ENCODE measurements at places on chromosomes 2 and 18.

- DNase-seq: no peak
These were observed 5.1 kb downstream of the COMMD1 start for GRCh38 chr2:61910603-61911002.

DNA sequence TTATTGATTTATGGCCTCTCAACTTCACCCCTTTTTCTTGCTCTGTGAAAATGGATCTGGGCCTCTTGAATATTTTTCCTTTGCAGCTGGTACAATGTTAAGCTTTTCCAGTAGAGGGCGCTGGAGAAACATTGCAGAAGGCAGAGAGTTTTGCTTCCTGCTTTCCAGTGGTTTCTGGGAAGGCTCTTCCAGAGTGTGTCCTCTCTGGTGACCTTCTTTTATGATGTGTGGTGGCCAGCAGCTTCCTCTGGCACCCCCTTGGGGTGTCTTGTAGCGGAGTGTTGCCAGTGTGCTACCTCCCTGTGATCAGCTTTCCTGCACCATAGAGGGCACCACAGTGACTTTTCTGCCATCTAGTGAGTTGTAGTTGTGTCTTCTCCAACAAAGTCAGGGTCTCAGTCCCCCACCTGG, 25.4 kb upstream of the MGAT5 start:
- DNase-seq: no peak

DNA sequence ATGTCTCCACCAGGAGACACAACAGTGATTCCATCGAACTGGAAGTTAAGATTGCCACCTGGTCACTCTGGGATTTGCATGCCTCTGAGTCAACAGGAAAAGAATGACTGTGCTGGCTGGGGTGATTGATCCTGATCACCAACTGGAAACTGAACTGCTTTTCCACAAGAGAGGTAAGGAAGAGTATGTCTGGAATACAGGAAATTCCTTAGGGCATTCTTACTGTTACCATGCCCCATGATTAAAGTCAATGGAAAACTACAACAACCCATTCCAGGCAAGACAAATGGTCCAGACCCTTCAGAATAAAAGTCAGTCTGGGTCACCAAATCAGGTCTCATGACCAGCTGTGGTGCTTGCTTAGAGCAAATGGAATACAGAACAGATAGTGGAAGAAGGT, 12.0 kb upstream of the DDX1 start:
- DNase-seq: no peak

DNA sequence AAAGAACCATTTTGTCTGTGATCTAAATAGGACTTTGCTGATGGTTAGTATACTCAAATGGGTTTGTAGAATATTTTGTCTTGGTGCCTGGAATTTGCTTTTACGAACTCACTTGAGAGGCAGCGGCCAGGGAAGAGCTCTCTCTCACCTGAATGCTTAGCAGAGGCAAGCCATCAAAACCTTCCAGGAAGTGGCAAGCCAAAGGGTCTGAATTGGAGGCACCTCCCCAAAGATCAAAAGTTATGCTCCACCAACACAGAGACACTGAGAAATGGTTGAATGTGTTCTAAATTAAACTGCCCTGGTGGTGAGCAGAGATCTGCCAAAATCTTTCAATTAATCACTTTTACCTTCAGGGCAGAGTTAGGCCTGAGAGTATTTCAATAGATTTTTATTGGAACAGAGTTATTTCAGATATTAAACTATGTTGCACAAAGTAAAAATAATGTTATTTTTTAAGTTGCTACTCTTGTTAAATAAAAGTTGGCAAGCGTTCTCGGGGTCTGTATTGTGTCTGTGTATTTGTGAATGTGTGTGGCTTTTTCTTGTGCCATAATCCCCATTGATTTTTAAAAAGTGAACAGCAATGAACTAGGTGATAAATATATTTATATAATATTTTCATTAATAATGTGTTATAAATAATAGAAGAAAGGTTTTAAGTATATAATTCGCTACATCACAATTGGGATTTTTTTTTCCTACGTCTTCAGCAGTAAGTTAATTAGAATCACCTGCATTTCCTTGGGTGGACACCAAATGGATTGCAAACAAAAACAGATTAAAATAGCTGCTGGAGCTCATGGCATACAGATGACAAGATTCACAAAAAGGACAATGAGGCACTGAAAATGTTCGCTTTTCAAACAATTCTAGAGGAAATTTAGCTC, 416.1 kb downstream of the ARHGAP15 start:
- DNase-seq: peak; percentile 48

GRCh38 chr2:53036196-53036595, 731.4 kb upstream of the CHAC2 start:
- DNase-seq: no peak

- no peak for DNase-seq
These were observed 405.5 kb downstream of the PARD3B start for GRCh38 chr2:204950695-204951346.

DNA sequence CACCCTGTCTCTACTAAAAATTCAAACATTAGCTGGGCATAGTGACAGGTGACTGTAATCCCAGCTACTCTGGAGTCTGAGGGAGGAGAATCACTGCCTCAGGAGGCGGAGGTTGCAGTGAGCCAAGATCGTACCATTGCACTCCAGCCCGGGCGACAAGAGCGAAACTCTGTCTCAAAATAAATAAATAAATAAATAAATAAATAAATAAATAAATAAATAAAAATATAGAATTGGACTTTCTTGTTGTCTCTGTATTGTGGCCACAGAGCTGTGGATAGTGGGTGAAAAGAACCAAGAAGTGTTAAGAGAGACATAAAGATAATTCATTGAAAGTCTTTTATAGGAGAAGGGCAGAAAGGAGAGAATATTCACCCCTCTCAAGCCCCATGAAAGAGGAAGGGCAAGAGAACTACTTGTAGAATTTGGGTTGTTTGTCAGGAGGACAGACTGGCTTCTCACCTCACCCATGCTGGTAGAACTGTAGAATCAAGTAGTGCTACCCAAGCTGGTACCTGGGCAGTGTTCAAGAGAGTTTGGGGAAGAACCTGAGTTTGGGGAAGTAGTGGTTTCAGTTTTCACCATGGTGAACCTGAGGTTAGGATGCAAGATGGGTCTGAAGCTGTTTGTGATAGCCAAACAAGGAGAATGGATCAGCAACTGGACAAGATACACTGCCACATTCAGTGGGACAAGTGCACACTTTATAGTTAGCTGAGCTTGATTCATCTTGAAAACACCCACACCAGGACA, 256.5 kb downstream of the CD226 start:
- DNase-seq: no peak

DNA sequence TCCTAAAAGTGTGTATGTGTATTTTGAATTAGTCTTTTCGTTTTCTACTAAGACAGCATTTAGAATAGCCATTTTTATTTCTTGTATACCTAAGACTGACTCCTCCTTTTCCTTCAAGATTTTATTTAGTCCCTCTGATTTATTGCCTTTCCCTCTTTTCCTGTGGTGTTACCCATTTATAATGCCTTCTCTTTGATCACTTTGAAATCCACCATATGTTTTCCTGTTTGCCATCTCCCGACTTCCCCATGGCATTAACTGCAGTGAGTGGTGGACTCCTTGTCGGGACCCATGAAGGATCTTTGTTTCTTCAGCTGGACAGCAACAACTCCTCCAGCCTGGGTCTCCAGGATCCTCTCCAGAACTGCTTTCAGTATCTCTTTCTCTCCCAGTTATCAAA, 160.7 kb downstream of the CSRNP3 start:
- no peak for DNase-seq

- DNase-seq: no peak
These were observed 54.6 kb upstream of the MBP start for GRCh38 chr18:77187189-77187588.

DNA sequence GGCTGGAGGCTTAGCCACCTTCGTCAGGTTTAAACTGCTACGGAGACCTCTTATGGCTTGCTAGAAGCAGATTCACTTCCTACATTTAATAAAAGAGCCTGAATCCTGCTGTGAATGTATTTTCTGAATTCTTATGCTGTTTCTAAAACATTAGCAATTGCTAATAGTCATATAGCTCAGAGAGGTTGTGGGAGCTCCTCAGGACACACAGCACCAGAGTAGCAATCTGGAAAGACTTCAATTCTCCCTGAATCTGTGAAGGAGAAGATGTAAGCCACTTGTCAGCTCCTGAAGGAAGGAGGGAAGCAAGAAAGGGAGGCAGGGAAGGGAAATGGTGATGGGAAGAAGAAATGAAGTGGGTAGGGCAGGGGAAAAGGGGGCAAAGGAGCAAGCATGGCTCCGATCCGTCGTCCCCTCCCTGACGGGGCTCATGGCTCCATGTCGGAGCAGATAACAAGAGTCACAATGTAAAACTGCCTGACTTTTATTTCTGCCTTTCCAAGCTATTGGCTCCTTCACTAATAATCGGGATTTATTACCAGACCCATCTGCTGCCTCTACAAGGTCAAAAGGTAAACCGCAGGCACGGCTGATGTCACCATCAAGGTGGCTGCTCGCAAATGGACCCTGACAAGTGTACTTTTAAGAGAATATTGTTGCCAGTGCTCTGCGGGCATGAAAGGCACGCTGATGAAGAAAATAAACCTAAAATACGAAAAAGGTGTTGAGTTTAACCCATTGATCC, 656.0 kb upstream of the SALL3 start:
- no peak for DNase-seq

DNA sequence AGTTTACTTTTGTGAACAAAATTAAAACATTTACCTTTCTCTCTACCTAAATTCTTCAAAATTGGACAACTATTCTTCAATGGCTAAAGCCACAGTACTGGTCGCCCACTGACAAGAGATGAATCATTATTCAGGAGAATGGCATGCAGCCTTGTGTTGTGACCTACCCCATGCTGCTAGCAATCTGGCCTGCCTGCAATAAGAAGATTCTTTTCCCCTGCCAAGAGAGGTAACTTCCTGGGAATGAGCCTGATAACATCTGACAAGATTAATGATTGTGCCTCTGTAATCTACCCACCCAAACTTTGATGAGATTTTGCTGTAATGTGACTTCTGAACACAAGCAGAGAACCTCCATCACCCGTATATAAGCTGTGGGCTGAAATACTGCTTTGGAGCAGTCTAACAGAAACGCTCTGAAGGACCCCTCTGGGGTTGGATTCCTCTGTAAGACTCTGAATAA, 47.0 kb upstream of the ST3GAL5 start:
- no peak for DNase-seq

DNA sequence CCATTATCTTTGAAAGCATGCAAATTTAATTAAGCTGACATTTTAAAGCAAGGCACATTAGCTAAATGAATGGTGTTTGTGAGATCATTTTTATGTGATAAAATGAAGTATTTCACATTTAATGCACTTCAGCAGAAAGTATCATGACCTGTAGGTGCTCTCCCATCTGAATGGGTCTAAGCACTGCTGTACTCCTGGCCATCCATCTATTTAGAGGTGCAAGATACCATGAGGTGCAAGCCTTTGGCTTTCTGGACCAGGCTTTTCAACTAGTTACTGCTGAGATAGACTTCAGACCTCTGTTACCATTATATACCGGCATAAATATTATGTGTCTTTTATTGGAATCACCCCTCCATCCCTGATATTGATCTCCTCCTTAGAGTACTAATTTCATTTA, 15.6 kb upstream of the LIPG start:
- no peak for DNase-seq

DNA sequence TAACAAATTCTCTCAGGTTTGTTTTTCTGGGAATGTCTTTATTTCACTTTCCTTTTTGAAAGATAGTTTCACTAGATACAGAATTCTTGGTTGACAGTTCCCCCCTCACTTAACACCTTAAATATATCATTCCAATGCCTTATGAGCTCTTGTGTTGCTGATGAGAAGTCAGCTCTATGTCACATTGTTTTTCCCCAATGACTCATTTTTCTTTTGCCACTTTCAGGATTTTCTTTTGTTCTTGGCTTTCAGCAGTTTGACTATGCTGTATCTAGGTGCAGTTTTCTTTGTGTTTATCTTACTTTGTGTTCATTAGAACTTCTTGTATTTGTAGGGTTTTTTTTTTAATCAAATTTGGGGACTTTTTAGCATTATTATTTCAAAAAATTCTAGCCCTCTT, 5.6 kb upstream of the RALBP1 start:
- no peak for DNase-seq

DNA sequence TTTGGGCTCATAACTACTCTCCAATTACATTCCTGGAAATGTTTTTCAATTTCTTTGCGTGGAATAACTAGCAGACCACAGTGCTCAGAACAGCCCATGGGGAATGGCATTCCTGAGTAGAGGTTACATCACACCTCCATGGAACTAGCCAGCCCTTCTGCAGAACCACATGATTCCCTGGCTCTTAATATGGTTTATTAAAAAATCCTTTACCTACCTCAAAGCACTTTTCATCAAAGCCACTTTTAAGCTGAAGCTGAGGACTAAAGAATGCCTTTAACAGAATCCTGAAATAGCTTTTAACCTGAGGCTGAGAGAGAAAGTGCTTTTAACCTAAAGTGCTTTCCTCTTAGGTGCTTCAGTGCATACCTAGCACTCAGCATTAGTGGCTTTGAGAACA, 376.3 kb downstream of the ARHGAP15 start:
- no peak for DNase-seq

DNA sequence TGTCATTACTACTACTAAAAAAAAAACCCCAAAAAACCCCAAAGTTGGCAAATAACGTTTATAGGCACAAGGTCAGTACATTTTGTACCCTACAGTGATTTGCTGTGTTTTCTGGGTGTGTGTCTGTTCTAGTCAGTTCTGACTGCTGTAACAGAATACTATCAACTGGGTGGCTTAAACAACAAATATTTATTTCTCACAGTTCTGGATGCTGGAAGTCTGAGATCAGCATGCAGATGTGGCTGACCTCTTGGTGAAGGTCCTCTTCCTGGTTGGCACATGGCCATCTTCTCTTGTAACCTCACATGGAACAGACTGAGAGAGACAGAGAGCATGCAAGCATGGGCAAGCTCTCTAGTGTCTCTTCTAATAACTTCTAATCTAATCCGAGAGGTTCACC, 103.1 kb downstream of the CERS6 start:
- no peak for DNase-seq
